ENCODE measurements at places on chromosomes 4 and X.

DNA sequence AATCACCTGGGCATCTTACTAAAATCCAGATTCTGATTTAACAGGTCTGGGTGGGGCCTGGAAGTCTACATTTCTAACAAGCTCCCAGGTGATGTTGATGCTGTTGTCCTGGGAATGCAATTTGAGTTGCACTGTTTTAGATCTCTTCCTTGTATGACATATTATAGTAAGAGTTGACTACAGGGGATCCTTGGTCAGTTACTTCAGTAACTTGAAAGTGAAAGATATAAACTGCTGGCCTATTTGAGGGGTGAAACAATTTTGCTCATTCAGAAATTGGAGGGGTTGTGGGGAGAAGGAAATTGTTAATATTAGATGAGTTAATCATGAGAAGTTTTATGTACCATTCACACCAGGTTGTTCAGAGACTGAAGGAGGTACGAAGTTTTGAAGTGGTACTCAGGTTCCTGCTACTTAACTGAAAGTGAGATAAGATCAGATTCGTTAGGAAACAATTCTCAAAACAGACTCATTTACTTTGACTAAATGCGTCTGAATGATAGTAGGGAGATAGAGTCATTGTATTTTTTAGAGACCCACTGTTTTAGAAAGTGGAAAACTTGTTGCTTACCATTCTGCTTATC, 12.5 kb downstream of the SH2D1A start:
- DNase-seq: no peak

DNA sequence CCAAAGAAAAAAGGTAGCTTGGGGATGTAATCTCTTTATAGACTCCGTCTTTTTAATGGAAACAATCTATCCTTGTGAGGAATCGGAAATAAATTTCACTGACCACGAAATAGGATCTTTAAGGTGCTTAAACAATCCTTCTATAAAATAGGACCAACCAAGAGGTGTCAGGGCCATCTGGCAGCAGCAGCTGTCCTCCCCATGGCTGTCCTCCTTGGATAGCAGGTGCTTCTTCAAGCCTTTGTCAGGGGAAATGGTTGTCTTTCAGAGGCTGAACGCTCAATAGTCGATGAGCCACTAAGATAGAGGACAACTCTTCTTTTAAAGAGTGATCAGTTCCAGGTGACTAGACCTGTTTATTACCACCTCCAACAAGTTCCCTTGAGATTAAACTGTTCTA, 231.0 kb downstream of the ADGRL3 start:
- no peak for DNase-seq

GRCh38 chrX:72604112-72604511, 31.5 kb upstream of the HDAC8 start:
- DNase-seq: no peak

DNA sequence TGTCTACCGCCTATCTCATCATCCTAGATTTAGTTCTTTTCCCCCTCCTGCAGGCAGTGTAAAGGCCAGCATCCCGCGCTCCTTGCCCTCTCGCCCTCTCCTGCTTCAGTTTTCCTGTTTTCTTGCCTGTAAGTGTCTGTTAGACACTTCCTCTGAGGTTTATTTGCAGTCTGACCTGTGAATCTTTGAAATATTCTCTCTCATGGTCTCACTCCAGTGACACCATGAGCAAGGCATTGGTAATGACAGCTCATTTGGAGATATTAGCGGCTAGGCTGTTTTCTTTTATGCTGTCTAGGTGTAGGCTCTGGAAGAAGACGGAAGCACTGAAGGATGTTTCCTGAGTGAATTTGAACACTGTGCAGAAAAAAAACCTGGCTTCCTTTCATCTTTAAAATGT, 179.6 kb downstream of the KDR start:
- no peak for DNase-seq

DNA sequence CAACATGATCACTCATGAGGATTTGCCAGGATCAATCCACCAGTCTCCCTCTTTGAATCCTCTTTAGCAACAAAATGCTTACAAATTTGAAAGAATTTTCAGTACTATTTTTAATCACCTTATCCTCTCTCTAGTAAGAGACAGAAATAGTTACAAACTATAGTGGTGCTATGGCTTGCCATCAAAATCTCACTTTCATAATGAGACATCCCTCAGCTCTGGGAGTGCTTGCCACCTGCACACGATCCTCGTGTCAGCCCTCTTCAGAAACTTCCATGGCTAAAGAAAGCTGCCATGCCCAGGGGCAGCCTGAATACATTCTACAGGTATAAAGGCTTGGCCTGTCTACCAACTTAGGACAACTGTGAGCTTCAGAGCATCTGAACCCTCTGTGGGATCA, 5.1 kb upstream of the DHX15 start:
- DNase-seq: no peak

- peak; percentile 53 for DNase-seq
Measured at GRCh38 chr4:179867300-179867878, 2375.8 kb upstream of the TENM3 start.

DNA sequence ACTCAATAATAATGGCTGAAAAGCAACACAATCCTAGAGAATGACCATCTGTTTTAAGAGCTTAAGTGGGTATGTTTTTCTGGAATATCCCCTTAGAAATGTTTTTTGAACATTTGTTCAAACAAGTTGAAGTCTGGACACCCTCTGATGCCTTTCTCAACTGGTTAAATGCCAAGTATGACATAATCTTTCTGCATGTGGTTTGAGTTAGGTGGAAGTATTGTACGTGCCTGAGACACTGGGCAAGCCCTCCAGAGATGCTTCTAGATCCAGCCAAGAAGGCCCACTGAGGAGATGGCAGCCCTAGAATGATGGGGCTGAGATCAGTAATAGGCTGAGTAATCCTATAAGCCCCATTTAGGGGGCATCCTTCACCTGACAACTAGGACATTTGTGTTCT, 493.1 kb downstream of the MAGEE1 start:
- DNase-seq: no peak

DNA sequence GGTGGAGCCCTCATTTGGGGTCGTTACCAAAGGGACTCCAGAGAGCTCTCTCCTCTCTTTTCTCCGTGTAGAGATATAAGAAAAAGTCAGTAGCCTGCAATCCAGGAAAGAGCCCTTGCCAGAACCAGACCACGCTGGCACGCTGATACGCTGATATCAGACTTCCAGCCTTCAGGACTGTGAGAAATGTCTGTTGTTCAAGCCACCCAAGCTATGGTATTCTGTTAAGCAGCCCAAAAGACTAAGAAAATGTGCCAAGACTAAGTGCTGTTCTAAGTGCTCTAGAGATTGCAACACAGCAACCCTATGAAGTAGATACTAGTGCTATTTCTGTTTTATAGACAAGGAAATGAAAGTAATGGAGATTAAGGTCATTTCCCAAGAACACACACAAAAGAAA, 205.7 kb downstream of the CAMK2D start:
- no peak for DNase-seq

- DNase-seq: no peak
Measured at GRCh38 chr4:145035494-145036136, 62.4 kb downstream of the ANAPC10 start.

GRCh38 chr4:169225812-169226211, 44.9 kb downstream of the SH3RF1 start:
- DNase-seq: no peak

GRCh38 chrX:1751781-1752180, 136.9 kb downstream of the ASMT start:
- DNase-seq: no peak

DNA sequence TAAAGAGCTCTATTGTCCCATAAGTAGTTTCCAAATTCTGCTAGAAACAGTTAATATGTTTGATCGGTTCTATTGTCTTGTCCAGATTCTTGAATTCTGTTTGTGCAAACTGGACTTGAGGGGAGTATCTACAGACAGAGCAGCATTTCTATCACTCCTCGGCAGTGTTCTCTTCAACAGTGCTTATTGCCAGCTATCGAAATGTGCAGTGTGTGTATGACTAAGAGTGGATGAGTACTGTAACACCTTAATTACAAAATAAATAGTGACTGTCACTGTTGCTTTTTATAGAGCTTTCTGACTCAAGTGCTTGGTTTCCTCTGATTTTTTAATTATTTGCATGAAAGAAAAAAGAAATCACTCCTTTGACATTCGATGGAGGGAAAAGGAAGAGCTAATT, 274.6 kb downstream of the RPA4 start:
- no peak for DNase-seq

DNA sequence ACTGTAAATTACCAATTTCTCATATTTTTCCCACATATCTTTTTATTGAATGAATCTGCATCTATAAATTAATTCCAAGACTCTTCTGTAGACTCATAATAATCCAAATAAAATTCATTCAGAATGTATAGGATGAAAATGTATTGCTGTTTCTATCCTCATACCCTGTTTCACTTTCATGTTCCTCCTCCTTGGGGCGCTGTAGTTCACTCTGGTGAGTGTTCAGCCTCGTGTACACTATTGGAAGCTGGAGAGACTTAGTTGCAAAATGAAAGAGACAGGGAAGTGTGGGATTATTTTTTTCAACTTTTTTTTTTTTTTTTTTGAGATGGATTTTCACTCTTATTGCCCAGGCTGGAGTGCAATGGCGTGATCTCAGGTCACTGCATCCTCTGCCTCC, 296.1 kb downstream of the TLL1 start:
- no peak for DNase-seq

DNA sequence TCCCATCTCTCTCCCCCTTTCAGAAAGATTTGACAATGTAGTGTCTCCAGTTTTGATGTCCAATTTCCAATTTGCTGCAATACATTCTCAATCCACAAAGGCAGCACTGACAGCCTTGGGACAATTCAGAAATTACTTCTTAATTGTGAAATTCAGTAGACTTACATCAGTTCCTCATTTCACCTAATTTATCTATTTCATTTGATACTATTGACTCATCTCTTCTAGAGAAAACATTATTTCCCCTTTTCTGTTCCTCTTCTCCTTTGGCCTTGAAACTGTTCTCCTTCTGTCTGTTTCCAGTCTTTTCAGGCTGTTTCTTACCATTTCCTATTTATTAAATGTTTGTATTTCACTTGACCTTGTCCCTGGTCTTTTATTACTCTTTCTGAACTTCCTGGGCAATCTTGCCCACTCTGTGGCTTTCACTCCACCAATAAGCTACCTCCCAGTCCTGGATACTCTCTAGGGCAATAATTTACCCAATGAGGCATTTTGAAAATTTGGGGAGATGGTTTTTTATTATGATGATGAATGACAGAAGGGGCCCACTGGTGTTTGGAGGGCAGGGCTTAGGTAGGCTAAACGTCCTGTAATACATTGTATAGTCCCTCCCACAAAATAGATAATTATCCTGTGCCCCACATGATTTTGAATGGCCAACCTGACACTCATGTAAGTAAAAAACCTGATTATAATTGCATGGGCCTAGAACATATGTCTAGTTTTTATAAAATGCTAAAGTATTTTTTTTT, 498.0 kb upstream of the BOD1L1 start:
- DNase-seq: no peak

DNA sequence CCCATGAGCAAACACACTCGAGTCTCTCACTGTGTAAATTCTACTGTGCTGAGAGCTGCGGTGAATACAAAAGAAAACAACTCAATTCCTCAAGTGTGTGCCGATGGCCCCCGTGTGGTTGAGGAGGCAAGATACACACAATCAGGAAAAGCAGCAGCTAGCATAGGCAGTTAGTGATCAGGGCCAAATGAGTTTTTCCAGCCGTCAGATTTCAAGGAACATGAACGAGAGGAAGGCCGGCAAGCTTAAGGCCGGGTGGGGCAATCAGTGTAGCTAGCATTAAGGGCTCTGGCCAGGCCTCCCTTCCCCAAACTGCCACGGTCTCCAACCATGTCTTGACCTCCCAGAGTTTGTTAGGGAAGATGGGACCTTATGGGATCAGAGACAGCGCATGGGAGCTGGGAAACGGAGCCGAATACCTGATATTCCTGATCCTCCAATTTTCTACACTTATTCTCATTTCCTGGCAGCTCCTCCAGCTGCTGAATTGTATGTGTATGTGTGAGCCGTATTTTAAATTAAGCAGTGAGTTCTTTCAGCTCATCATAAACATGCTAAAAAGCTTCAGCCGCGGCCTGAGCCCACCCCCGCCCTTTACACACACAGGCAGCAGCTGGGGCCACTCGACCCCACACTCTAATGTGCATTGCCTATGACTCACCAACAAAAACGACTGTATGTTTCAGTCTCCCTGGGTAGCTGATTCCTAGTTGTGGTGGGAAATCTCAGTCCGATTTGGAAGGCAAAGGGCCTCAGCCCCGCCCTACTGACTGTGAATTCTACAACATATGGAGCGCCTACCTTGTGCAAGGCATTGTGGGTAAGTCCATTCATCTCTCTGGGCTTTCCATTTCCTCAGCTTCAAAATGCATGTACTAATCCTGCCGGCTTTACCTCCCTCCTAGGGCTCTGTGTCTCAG, 59.9 kb downstream of the RTL9 start:
- no peak for DNase-seq

DNA sequence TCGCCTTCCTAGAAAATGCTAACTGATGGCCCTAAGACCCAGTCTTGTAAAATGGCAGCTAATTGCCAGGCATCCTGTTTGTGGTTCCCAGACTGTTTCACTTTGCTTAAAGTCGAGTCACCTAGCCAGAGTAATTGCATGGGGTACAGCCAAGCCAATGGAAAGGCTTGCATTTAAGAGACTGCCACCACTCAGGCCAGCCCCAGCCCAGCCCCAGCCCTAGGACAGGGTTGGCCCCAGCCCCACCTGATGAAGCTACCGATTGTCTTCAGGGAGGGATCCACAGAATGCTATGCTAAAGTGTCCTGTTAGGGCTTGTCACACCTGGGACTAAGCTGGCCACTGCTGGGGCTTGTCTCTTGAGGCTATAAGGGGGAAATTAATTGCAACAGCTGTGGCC, 194.6 kb upstream of the KLF3 start:
- DNase-seq: no peak

GRCh38 chrX:46589977-46590723, 16.6 kb downstream of the CHST7 start:
- no peak for DNase-seq

GRCh38 chr4:159607809-159608208, 504.9 kb downstream of the RAPGEF2 start:
- no peak for DNase-seq

DNA sequence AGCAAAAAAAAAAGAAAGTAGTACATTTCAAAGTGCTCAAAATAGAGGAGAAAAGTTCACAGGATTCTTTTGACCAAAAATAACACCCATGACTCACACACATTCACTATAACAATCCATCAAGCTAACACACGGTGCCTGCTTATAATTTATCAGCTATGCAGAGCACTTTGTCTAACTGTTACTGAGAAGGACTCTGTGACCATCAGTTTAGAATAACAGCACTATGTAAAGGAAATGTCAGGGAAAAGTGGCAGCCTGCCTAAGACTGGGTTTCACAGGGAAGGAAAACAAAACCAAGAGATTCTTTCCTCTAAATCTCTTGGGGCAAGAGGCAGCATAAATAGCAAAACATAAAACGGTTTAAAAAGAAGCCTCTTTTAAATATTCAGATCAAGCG, 54.8 kb downstream of the CCDC149 start:
- DNase-seq: no peak

GRCh38 chr4:187103351-187103750, 379.7 kb upstream of the FAT1 start:
- DNase-seq: no peak

- no peak for DNase-seq
Measured at GRCh38 chr4:98976716-98977115, 18.8 kb upstream of the METAP1 start.
